ENCODE measurements at places on chromosomes 6 and 20.

GRCh38 chr6:23180504-23181293 lies 611.3 kb downstream of the HDGFL1 start:
- DNase-seq = no peak

DNA sequence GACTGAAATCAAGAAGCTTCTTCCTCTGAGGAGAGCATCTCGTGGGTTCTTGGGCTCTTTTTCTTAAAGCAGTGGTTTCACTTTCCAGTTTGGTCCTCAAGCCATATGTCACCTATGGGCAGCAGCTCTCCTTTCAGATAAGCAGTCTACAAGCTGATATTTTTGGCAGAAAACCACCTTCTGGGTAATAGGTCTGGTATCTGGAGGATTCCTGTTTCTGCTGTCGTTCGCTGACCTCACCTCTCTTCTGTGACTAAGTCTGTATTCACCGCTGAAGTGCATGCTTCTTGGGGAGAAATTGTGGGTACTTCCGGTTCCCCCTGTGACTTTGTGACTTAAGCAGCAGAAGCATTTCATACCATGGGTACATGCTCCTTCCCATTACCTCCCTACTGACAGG lies 193.6 kb downstream of the EDN1 start:
- DNase-seq = no peak

DNA sequence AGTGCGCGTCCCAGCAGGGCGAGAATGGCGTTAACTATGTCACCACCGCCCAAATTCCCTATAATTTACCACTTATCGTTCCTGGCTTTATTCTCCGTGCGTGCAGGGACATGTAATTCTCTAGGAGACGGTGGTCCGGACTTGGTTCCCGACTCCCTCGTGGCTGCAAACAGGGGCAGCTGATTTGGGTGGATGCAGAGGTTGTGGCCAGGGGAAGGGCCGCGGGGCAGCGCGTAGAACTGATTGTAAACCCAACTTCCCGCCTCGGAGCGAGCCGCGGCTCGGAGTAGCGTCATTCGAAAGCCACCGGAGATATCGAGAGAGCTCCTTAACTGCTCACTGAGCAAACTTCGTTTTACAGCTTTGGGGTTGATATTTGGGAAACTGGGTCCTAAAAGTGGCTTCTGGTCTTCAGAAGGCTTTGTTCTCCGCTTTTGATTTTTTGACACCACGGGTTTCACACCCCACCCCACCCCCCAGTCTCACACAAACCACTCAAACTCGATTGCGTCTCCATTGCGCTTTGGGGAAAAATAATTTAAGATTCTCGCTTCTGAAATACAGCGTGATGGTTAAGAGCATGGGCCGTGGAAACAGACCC lies 17.5 kb upstream of the ZSCAN9 start:
- peak; percentile 56 for DNase-seq

GRCh38 chr6:166317261-166318212 lies 9.3 kb upstream of the PRR18 start:
- DNase-seq = no peak

DNA sequence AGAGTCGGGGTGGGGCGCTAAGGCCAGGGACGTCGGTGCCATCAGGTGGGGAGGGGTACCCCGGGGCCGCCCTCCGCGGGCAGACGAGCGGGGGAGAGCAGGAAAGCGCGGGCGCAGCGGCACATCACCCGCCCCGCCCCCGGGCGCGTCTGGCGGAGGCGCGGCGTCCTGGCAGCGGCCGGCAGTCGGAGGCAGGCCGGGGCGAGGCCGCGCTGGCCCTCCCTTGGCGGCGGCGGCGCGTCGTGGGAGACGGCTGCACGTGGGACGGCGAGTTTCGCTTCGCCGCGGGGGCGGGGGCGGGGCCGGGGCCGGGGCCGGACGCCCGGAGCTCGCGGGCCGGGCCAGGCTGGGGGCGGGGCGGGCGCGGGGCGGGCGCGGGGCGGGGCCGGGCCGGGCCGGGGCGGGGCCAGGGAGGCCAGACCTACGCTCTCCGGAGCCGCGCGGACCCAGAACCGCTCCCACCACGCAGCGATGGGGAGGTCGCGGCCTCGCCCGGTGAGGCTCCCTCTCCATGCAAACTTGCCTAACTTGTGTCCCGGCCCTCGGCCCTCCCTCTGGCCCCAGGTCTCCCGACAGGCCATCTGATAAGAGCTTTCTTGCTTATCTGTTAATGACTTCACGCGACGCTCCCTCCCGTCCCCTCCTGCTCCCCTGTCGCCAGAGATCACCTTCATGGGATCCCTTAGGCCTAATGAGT lies 12.5 kb downstream of the ITPR3 start:
- DNase-seq = peak; percentile 73

GRCh38 chr20:40869218-40870147 lies 159.1 kb upstream of the TOP1 start:
- peak; percentile 48 for DNase-seq

- DNase-seq = no peak
These were observed 673.5 kb upstream of the AGPAT4 start for GRCh38 chr6:161947371-161947770.

GRCh38 chr20:24617080-24617432 lies 147.6 kb downstream of the SYNDIG1 start:
- no peak for DNase-seq

- DNase-seq = peak; percentile 26
These were observed 544 bp upstream of the TP53INP2 start for GRCh38 chr20:34703424-34704176.

- no peak for DNase-seq
These were observed 168.9 kb downstream of the ZMYND8 start for GRCh38 chr20:47187450-47188195.

GRCh38 chr6:44064089-44064947 lies 62.9 kb downstream of the MRPL14 start:
- DNase-seq = no peak
